ENCODE measurements at places on chromosomes 7 and 10.

DNA sequence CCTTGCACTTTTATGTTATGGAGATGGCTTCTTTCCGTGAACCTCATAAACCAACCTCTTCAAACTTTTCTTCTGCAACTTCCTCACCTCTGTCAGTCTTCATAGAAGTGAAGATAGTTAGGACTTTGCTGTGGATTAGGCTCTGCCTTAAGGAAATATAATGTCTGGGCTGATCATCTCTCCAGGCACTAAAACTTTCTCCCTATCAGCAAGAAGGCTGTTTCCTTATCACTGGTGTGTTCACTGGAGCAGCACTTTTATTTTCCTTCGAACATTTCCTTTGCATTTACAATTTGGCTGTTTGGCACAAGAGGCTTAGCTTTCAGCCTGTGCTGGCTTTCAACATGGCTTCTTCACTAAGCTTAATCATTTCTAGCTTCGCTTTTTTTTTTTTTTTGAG lies 52.8 kb downstream of the ESYT2 start:
- DNase-seq = no peak

DNA sequence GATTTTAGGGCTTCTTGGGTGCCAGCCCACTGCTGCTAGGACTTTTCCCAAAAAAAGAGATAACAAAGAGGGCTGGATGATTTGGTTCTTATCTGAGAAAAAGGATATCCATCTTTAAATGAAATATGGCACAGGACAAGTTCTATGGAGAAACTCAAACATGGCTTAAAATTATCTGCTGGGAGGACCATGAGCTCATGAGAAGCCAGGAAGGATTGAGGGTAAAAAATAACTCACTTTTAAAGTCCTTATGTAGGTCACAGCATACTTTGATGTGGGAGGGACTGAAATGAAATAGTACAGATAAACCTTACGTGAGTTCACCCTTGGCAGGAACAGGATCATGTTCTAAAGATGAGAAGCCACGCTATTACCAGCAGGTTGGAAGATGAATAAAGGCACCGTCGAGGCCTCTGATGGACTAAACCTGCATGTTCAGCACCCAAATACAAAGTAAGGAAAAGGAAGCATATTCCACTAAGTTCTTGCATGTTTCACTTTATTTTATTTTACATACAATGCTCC lies 369.2 kb upstream of the KLF6 start:
- DNase-seq = no peak

GRCh38 chr7:110808361-110808760 lies 282.6 kb upstream of the LRRN3 start:
- no peak for DNase-seq

DNA sequence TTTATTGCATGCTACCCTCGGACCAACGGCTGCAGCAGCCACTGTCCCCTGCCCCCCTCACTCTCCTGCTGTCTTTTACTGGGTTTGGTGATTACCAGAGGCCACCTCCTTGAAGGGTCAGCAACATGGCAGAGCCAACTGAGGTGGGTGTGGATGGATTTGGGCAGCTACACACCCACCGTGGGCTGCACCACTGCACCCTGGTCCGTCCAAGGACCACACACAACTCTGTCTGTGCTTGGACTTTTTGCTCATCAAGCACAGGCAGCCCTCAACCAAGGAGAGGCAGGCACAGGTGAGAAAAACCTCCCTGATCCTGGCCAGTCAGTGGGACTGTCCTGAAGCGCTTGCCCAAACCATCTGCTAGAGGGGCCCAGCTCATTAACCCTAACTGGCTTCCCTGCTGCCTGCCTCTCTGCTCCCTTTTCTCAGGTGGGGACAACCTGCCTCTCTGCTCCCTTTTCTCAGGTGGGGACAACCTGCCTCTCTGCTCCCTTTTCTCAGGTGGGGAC lies 239.5 kb upstream of the PITRM1 start:
- no peak for DNase-seq

- no peak for DNase-seq
Measured at GRCh38 chr7:46681865-46682503, 760.9 kb upstream of the IGFBP3 start.
